ENCODE measurements at places on chromosomes 12 and 14.

DNA sequence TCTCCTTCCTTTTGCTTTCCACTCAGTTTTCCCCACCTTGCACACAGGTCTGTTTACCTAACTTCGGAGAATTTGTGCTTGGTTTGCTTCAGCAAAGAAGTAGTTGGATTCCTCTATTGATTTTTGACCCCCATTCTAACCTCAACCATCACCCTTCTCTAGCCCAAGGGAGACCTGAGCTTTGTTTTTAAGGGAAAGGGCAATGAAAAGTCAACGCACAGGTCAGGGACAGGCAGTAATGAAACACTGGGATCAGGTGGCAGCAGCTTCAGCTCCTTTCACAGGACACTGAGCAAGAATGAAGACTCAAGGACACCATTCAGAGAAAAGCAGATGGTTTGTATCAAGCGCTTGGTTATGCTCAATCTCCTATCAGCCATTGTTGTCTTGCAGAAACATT, 46.9 kb upstream of the KRR1 start:
- DNase-seq: no peak

DNA sequence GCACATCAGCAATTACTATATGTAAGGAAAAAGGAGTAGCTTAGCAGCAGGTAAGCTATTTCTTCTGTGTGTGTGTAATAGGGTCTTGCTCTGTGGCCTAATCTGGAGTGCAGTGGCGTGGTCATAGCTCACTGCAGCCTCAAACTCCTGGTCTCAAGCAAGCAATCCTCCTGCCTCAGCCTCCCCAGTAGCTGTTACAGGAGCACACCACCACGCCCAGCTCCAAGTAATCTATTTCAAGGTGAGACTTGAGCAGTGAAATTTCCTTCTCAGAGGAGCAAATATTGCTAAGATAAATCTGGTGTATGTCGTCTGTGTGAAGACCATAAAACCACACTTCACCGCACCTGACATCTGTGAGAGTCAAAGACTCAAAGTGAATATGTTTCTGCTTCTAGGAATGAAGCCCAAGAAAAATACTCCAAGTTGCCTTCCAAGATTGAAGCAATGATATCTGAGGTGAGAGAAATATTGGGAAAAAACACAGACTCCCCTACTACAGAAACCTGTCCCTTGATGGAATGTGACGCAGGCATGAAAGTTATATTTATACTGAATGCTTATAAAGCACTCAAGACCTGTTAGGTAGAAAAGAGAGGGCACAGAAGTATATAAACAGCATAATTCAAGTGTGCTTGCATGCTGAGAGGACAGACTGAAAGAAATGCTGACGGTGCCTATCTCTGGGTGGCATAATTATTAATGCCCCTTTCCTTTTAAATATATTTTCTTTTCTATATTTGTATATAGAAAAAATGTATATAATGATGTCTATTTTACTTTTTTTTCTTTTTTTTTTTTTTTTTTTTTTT, 2.5 kb upstream of the SELPLG start:
- DNase-seq: peak; percentile 70

DNA sequence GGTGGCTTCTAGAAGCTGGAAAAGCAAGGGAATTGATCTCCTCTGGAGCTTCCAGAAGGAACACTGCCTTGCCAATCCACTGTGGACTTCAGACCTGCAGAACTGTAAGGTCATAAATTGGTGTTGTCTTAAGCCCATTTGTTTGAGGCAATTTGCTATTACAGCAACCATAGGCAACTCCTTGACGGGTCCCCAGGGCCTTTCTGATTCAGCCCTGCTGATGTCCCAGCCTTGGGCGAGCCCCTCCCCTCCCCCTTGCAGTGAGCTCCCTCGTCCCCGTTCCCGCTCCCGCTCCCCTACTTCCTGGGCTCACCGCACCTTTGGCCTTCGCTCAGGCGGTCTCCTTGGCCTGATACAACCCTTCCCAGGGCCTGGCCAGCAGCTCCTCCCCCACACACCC, 18.9 kb upstream of the DIO3 start:
- DNase-seq: no peak

GRCh38 chr12:104775731-104776231, 182.3 kb downstream of the SLC41A2 start:
- DNase-seq: no peak

DNA sequence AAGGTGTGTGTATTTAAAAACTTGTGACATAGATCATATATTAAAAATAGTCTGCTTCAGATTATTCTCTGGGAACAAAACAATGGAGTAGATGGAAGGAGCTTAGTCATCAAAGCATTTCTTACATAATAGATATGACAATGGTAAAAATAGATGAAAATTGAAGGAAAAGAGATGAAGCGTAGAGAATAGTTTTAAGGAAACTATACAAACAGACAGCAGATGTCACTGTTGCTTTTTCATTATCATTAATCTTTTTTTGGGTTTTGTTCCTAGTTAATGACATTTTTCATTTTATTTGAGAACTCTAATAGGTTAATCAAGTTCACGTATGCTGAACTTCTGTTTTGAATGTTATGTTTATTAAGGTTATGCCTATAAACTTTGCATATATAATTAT, 149.2 kb upstream of the FBXO33 start:
- DNase-seq: no peak

GRCh38 chr12:11888029-11888428, 182.7 kb upstream of the BCL2L14 start:
- no peak for DNase-seq

DNA sequence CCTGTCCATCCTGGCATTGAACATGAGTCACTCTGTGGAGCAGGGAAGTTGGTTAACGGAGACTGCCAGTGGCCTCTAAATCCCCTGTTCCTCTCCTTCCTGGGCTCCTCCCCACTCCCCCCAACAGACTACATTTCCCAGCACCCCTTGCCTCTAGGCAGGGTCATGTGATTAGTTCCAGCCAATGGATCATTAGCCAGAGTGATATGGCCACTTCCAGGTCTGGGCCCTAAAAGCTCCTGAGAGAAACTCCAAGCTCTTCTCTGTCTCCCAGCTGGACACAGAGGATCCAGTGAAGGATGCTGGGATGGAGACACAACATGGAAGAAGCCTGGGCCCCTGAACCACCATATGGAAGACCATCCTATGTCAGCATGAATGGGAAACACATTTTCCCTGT, 54.4 kb upstream of the RFLNA start:
- DNase-seq: no peak

DNA sequence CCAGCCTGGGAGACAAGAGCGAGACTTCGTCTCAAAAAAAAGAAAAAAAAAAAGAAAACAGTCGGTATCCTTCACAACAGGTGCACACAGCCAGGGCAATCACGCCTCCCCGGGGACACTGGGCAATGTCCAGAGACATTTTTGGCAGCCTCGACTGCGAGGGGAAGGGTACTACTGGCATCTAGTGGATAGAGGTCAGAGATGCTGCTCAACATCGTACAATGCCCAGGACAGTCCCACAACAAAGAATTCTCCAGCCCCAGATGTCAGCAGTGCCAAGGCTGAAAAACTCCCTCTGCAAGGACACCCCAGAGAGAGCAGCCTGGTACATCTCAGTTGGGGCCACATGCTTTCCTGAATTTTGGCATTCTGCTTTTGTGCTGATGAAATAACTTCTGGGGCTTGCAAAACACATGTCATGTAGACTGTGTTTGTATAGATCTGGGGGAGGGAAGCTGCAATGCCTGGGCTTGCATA, 21.5 kb downstream of the ALDH2 start:
- no peak for DNase-seq

- DNase-seq: no peak
These were observed 207.7 kb downstream of the SLC6A15 start for GRCh38 chr12:84704856-84705255.

DNA sequence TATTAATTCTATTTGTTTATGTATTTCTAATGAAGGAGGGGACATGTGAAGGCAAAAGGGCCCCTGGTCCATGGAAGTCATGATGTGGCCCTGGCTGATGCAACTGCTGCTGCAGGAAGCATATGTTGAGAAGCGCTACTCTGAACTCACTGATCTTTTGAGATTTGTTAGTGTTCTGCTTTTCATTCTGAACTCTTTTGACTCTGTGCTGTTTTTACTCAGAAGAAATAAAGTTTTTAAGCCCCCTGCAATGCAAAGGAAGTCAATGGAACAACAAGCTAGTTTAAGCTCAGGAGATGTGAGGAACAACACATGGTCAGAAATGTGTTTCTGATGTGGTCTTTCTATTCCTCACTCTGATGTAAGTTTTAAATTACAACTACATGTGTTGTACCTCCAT, 88.9 kb upstream of the BTG1 start:
- no peak for DNase-seq

DNA sequence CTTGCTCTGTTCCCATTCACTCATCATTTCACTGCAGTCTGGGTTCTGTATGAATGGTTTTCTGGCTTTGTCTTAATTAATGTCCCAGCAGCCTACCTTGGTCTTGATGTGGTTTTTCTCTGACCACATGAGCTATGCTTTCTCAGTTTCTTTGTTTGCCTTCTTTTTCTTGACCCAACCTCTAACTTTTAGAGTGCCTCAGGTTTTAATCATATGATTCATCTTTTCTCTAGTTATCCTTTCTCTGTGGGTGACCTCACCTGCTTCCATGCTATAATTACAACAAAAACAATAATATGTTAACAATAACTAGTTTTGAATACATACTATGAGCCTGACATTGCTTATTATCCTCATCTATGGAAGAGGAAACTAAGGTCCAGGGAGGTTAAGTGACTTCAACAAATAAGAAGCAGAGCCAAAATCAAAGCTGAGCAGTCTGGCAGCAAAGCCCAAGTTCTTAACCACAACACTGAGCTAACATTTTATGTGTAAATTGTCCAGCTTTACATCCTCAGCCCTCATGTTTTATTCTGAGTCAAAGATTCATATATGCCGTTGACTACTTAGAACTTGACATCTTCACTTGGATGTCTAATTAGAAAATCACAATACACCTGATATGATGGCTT, 4.7 kb upstream of the EPYC start:
- peak; percentile 86 for DNase-seq

DNA sequence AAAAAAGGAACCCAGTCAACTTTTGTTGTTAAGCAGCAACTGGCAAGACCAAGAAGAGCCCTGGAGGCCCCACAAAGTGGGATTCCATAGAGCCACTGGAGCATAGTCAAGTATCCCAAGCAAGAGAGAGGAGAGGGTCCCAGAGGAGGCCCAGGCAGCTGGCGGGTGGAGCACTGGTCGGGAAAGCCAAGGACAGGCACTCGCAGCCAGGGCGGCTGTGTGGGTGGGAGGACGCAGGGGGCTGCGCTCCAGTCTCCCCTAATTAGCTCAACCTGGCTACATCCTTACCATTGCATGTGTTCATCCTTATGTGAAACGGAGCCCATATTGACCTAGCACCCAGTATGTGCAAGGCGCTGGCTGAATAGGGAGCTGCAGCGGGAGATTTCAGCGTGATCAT, 18.3 kb upstream of the ZFP36L1 start:
- no peak for DNase-seq

DNA sequence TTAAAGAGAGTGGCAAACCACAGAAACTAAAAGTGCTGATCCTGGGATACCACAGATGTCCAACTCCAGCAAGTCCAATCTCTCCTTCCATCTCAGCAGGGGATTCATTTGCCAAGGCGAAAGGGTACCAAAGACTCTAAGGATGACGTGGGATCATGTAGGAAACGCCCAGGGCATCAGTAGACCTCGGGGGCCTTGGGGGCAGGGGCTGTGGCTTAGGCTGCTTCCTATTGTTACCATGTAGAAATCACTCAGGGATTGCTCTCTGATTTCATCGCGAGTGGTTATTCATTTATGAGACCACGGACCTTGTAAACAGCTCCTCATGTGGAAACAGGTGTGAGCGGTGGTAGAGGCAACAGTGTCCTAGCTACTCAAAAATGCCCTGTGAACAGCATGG, 149.3 kb upstream of the FKBP4 start:
- no peak for DNase-seq

GRCh38 chr14:91369628-91370445, 47.8 kb downstream of the CCDC88C start:
- no peak for DNase-seq

- DNase-seq: peak; percentile 11
These were observed 15.0 kb upstream of the KRT73 start for GRCh38 chr12:52633383-52633782.

All from SJSA1 (cell line).